ENCODE measurements at places on chromosomes 5 and 9.

GRCh38 chr5:178769617-178770260, 39.3 kb upstream of the ZNF354A start:
- DNase-seq, result no peak

- DNase-seq, result no peak
Measured at GRCh38 chr5:175697846-175698245, 40.0 kb downstream of the HRH2 start.

DNA sequence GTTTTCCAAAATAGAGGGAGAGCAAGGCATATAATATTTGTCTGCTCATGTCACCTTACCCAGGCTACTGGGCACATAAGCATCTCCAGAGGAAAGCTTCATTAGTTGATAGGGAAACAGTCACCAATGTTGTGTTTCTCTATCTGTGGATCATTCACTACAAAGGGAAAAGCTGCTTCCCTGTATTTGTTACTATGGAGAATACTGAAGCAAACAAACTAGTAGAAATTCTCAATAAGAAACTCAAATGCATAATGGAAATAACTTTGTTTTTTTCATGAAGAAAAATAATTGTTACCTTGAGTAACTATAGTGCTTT, 138.2 kb downstream of the PCSK1 start:
- DNase-seq, result no peak

GRCh38 chr5:105587963-105588662, 2025.5 kb upstream of the NUDT12 start:
- no peak for DNase-seq

DNA sequence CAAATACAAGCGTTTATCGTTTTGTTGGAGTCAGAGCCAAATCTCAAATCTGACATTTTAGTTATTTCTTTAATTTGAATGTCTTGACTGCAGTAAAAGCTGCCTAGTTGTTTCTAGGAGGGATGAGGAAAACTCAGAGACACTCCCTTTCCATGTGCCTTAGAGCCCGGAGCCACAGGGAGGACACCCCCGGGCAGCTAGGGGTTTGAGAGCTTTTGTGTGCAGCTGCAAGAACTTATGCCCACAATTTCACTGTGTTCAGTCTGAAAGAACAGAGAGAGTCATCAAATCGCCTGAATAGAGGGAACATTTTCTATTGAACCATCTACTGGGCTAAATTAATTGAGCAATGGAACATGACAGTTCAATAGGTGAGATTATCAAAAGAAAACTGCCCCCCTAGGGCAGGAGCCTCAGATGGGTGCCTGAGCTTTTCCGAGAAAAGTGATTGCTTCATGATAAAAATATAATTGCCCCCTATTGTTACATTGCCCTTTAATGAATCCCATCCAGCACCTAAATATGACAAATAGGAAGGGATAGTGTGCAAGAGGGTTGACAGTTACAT, 709.3 kb upstream of the RGMB start:
- DNase-seq, result no peak

DNA sequence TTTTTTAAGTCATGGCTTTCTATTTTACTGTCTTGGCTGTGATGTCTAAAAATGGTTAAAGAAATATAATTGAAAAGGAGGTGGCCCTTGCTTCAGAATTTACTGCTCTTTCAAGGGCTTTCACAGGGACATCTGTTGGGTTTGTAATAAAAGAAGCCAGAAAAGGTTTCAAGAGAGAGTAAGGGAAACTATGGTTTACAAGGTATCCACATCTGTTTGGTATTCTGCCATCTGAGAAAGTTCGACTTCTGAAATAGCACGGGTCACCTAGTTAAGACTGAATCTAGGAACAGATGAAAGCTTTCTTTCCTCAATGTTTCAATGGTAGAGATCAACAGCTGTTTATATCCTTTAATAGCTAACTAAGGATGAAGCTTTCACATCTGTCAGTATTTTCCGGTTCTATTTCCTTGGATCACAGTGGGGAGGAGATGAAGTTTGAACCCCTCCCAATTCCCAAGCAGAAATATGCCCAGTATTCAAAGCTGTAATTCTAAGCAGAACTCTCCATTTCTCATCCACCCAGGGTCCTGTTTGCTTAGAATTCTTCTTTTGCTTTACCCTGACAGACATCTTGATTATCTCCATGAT, 72.8 kb upstream of the IFNK start:
- DNase-seq, result no peak

- no peak for DNase-seq
Measured at GRCh38 chr5:6737043-6737941, 24.1 kb downstream of the TENT4A start.

GRCh38 chr9:105957830-105958229, 263.5 kb downstream of the TMEM38B start:
- DNase-seq, result no peak

DNA sequence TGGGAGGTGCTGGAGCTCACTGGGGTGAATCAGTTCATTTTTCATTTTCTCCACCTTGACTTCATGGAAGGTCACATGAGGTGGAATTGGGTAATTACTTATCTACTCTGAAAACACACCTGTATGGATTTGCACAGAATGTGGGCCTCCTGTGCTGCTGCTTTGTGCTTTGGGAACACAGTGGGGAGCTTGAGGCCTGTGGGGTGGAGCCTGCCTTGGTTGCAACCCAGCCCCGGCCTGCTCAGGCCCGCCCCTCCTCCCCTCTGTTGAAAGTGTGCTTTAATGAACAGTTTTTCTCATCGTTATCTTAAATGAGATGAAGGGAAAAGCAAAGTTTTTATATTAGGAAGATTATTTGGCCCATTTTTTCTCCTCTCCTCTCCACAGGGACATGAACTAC, 28.5 kb upstream of the DMRT3 start:
- DNase-seq, result no peak

DNA sequence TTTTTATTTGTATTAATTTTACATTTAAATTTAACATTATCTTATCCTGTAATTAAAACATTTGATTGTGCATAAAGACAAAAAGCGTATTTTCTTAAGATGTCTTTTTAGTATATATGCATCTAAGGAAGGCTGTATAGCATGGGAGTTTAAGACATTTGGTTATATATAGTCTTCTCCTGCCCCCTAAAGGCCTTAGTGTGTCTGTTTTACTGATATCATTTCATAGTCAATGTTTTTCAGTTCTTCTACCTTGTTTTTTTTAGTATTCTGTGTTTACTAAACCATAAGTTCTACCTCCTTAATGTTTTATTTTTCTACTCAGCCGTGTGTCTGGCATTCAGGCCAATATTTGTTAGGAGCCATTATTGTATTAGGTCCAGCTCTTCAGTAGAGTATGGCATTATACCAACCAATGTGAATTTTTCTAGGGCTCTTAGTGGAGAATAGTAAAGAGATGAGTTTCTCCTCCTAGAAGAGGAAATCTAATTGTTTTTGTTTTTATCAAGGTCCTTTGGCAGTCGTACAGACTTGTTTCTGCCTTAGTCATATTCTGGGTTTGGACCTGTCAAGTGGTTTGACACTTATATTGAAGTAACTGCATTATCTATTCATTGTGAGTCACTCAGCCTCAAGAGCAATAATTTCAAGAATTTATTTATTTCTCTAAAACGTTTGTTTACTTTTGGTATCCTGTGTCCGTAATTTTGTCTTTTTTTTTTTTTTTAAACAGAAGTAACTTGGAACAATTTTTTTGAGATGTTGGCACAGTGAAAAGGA, 74.8 kb downstream of the SLF1 start:
- DNase-seq, result no peak

GRCh38 chr5:158264264-158264663, 405.3 kb upstream of the CLINT1 start:
- no peak for DNase-seq

GRCh38 chr9:81390792-81391456, 298.4 kb downstream of the TLE1 start:
- DNase-seq, result no peak

- DNase-seq, result no peak
Measured at GRCh38 chr5:147223343-147223742, 11.5 kb upstream of the STK32A start.

- DNase-seq, result no peak
Measured at GRCh38 chr5:132427281-132428146, 58.0 kb downstream of the SLC22A5 start.

DNA sequence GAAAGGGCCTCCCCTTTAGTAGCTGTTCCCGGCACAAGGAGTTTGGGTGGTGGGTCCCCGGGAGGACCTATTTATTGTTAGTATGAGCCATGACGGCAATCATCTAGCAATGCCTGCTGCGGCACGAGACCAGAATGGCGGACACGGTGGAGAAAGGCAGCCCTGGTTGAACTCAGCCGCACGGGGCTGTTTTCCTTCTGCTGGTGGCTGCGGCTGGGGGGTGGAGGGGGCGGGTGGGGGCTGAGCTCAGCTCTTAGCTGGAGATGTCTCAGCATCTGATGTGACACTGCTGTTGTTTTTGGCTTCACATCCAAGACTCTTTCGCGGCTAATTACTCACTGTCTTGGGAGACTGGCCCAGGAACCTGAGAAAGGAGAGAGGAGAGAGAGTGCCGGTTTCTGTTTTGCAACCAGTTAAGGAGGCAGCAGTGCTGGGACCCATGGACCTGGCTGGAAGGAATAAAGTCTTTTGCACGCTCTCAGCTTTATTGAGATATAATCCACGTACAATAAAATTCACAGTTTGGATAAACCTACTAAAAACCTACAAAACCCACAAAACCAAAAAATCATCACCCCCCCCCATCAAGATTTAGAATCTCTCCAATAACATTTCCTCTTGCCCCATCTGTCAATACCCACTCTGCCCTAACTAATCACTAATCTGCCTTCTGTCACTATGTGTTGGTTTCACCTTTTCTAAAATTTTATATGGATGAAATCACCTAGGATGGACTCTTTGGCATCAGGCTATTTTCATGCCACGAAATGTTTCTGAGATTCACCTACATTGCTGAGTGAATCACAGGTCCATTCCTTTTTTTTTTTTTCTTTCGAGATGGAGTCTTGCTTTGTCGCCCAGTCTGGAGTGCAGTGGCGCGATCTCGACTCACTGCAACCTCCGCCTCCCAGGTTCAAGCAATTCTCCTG, 81.8 kb upstream of the NEURL1B start:
- DNase-seq, result no peak

- no peak for DNase-seq
Measured at GRCh38 chr9:129338724-129339430, 160.8 kb upstream of the IER5L start.

DNA sequence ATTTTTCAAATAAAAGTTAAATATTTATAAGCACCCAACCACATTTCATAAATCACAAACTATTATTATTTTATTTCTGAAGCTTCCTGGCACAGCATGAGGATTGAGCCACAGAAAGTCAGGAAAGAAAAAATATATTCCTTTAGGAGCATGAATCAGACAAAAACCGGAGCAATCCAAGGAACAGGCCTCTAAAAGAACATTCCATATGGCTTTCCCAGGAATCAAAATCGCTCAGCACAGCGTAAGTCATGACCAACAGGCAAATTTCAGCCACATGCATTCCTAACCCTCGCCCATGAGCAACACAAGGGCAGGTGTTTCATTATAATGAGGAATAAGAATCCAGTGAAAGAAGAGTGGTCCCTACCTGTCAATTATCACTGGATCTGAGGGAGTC, 26.7 kb downstream of the EBF1 start:
- no peak for DNase-seq

DNA sequence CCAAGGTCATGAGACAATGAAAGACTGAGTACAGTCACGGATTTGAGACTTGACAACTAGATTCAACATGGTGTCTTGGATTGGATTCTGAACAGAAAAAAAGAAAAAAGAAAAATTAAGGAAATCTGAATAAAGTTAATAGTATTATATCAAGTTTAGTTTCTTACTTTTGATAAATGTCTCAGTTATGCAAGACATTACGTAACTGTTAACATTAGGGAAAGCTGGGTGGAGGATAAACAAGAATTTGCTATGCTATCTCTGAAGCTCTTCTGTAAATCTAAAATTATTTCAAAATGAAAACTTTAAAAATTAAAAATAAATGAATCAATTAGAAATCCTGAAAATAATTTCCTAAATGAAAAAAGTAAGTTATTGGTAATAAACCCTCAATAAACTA, 14.4 kb upstream of the DCAF12 start:
- DNase-seq, result no peak

DNA sequence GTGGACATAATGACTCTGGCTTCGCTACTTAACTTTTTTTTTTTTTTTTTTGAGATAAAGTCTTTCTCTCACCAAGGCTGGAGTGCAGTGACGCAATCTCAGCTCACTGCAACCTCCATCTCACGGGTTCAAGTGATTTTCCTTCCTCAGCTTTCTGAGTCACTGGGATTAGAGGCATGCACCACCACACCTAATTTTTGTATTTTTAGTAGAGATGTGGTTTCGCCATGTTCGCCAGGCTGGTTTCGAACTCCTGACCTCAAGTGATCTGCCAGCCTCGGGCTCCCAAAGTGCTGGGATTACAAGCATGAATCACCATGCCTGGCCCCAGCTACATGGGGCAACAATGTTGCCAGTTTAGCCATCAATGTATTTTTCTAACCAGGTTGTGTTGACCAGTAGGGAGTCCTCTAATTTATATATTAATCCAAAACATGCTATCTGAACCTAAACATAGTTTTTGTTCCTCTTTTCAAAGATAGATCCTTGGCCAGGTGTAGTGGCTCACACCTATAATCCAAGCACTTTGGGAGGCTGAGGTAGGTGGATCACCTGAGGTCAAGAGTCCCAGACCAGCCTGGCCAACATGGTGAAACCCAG, 120.3 kb upstream of the LHFPL2 start:
- DNase-seq, result no peak

DNA sequence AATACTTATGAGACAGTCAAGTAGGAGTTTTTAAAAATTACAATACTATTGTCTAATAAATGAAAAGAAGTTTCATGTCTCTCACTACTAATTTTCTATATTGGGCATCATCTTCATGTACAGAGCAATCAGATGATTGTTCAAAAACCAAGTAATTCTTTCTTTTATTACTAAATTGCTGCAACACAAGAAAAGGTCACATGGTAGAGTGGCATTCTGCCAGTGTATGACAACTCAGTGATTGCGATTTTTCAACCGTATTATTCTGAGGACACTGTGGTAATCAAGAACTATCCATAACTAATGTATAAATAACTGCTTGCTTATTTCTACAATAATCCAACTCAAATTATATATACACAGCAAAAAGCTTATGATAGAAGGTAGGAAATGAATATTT, 96.7 kb upstream of the GRHPR start:
- no peak for DNase-seq

- no peak for DNase-seq
Measured at GRCh38 chr5:1322955-1323802, 21.7 kb downstream of the CLPTM1L start.

- DNase-seq, result no peak
Measured at GRCh38 chr5:128318691-128319090, 219.4 kb downstream of the FBN2 start.

GRCh38 chr9:29838491-29839020, 2265.3 kb upstream of the C9orf72 start:
- no peak for DNase-seq
